ENCODE measurements at places on chromosomes 7 and 10.

DNA sequence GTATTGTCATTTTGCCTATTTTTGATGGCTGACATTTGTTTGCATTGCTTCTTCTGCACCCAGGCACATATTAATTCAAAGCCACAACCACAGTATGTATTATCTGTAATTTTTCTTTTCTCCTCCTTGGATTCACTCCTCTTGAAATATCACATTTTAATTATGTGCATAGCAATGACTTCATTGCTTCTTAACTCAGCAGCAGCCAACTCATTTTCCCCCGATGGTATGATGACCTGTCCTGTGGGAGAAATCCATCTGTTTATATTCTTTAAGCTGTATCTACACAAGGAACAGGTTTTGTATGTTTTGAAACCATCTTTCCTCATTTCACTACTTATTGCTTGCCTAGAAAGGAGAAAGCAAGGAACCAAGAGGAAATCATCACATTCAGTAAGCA lies 588.8 kb downstream of the INHBA start:
- DNase-seq, result no peak

DNA sequence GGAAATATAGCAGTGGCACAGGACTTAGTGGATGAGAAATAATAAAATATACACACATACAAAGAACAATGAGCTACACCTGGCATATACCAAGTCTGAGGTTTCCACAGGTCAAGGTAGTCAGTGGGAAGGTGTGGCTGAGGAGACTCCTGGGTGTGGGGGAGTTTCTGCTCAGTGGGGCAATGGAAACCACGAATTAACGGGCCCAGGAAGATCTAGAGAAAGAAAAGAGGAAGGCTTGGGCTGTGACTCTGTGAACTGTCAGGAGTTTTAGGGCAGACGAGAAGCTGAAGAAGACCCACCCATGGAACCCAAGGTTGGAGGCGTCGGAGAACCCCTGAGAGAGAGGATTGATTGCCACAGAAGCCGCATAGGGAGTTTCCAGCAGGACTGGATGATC lies 196.5 kb downstream of the HERPUD2 start:
- no peak for DNase-seq

GRCh38 chr10:73645251-73645650 lies 4.0 kb upstream of the MYOZ1 start:
- DNase-seq, result no peak

GRCh38 chr7:139725077-139725476 lies 52.7 kb downstream of the HIPK2 start:
- DNase-seq, result no peak

GRCh38 chr10:24963521-24964041 lies 11.2 kb upstream of the PRTFDC1 start:
- no peak for DNase-seq
